Adrenal gland (tissue), 19 donors: ENCODE measurements at places on chromosomes 5 and 9. TPM values are rescaled to one million over a fixed set of nuclear protein-coding genes. Genes with fewer than 3 reads are reported as not detected.

Gene FAM53C
- polyA plus RNA-seq = 15.9 TPM

Gene GABRA1
- polyA plus RNA-seq = 0.30 TPM

Gene ZER1
- polyA plus RNA-seq = 41.7 TPM

Gene CAMK2A
- polyA plus RNA-seq = 0.79 TPM

Gene SHLD3
- 3.9 TPM for polyA plus RNA-seq

Gene PCDHA10
- polyA plus RNA-seq = 0.81 TPM

Gene TMEFF1
- not detected for polyA plus RNA-seq

Gene TEX48
- not detected for polyA plus RNA-seq

Gene FAM221B
- polyA plus RNA-seq = not detected

DNA sequence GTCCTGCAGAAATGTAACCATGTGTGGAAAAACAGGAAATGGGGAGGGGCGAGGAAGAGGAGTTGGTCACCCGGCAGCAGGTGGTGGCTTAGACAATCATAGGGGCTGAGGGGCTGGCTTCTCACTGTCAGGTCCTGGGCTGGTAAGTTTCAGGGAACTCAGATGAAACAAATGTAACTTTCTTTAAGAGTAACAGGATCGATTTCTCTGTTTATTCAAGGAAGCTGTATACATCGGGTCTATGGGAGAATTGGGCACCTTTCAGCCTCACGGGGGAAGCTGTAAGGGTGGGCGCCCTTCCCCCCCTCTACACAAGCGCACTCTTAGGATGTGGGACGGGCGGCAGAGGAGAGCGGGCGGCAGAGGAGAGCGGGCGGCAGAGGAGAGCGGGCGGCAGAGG is 104.3 kb upstream of the SIMC1 start:
- no peak for DNase-seq

GRCh38 chr5:136038635-136039034 is 9.8 kb downstream of the TGFBI start:
- no peak for DNase-seq

GRCh38 chr5:102663749-102664530 is 91.2 kb upstream of the PAM start:
- peak; percentile 22 for DNase-seq

DNA sequence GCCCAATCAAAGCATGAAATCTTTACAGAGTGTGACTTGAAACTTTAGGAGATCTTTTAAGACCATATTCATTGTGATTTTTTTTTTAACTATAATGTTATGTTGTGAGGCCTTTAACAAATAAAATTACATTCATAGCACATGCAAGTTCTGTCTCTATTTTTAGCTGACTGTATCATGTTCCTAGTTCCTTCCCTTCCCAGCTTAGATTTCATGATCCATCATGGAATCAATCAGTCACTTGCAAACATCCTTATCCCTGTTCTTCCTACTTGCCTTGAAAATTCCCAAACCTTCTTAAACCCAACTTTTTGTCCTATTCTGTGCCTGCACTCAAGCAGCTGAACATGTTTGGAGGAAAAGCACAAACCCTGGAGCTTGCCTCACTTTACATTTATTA is 141.8 kb downstream of the DMXL1 start:
- no peak for DNase-seq

DNA sequence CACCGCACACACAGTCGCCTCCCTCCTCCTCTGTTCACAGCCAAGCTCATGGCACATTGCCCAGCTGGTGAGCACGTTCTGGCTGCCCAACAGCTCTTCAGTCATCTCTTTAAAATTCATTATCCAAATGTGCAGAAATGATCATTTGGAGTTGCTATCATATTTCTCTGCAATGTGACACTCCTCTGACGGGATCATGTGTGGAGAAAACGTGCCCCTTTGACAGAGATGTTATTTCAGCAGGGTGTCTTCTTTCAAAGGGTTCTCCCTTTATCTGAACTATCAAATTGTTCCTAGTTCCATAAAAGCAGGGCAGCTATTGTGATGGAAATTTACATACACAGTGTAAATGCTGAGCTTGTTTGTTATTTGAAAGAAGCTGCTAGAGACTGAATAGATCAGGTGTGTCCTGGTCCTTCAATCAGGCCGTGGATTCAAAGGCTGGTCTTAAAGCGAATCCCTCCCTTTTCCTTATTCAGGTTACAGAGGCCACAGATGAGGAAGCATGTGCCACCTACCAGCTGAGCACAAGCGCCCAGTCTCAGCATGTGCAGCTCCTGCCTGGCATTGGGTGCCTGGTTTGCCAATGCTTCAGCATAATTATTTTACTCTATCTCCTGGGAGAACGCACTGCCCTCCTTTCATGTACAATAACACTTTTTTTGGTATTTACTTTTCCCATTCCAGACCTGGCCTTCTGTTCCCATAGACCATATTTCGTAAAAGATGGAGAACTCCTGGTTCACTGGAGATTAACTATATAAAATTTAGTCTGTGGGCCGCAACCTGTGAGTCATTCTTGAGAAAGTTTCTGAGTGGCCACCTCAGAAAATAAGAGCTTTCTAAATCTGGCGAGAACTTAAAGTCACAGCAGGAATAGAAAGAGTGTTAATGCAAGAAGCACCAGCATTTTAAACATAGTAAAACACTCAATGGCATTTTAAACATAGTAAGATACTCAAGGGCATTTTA is 433.7 kb downstream of the ENC1 start:
- no peak for DNase-seq

DNA sequence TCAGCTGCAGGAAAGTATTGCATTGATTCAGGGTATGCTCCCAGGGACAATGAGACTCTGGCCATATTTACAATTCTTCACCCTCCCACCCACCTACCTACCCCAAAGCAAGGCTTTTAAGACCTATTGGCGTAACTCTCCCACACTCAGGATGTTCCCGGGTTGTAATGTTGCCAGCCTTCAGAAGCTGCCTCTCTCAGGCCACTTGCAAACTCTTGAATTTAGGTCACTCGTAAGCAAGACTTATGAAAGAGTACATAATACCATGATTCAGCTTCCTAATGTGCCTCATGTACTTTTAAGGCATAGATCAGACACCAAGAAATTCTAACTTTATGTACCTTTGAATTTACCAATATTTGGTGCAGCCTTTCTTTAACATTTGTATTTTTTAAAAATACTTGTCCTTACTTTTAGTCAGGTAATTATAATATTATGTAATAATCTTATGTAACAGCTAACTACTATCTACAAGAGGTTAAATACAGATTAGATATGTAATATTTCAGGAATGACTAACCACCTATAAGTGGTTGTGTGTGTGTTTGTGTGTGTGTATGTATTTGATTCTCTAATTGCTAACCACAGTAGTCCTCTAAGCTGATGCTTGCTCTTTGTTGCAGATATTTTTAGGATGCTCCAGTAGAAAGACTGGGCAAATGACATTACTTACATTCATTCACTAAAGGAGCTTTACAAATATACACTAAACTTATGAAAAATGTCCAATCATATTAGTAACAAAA is 630.5 kb upstream of the MEF2C start:
- no peak for DNase-seq

DNA sequence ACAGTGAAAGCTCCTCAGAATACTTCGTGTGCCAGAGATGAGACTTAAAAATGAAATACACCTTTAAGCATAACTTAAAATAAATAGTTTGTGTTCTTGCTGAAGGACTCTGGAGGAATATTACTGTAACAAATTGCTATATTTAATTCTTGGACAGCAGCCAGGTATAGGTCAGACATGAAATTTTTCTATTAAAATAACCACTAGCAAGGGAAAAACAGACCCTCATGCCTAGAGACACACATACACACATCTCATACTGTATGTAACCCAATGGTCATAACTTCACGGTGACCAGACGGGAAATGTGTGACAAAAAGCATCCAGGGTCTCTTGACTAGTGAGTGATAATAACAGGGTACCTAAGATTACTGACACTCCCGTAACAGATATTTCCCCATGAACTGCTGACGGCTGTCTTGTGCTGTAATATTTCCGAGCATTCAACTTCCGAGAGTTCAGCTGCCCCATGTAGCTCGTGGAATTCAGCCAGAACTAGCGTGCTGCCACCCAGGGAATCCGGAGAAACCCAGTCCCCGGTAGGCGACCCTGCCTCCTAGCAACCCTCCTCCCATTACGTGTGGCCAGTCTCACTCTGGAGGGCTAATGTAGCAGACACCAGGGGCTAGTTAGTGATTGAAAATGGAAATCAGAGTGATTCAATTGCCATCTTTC is 2295.1 kb upstream of the WWC1 start:
- no peak for DNase-seq

DNA sequence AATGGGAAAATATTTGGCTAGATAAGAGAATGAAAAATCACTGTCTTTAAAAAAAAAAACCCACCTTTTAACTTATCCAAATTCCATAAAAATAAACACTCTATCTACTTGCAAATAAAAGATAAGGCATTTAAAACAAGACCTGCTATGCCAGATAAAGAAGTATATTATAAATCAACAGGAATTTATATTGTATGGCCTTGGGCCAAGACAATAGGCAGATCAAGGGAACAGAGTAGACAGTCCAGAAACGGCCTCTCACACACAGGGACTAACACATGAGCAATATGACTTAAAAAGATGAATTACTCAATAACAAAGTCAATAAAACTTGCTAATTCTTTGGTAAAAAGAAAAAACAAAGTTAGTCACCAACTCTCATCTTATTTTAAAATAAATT is 34.7 kb upstream of the ICE1 start:
- DNase-seq = no peak

GRCh38 chr9:18857769-18858168 is 175.2 kb downstream of the SAXO1 start:
- no peak for DNase-seq
